ENCODE measurements at places on chromosomes 11 and 22.

DNA sequence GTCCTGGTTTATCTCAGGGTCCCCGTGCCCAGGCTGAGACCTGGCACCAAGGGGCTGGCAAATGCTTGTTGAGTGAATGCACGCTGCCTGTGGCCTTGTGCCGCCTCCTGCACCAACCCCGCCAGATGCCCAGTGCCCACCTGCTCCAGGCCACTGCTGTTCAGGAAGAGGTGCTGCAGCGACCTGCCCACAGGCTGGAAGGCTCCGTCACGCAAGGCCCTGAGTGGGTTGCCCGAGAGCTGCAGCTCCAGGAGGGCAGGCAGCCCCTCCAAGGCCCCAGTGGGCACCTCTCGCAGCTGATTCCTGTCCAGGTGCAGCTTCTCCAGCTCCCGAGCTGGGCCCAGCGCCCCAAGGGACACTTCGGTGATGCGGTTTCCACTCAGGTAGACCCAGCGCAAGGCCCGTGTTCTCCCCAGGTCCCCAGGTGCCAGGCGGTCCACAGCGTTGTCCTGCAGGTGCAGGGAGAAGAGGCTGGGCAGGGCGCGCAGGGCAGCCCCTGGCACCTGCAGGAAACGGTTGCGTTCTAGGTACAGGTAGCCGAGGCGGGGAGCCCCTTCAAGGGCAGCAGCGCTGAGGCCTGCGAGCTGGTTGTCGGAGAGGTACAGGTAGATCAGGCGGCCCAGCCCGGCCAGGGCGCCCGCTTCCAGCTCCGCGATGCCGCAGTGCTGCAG, 3.6 kb downstream of the CHADL start:
- no peak for DNase-seq

- DNase-seq, result no peak
Measured at GRCh38 chr11:10693509-10694081, at the start of gene IRAG1. Gene IRAG1 (minus strand): TSS chr11:10693755. CDS start chr11:10693602, 153 bp downstream.

- no peak for DNase-seq
Measured at GRCh38 chr11:12640355-12640754, 33.9 kb upstream of the TEAD1 start.

DNA sequence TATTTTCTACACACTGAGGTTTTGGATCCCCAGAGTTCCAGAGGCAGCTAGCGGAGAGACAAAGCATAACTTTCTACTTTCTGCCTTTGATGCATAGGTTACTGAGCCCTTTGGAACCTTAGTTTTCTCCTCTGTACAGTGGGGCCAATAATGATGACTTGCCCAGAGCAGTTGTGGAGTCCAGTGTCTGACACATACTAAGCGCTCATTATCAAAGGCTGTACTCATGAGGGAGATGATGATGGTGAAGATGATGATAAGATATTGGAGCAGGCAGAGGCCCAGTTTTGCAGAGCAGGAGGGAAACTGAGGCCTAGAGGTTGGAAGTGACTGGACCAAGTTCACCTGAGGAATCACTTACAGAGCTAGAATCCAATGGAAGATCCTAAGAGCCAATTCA, 458.0 kb downstream of the MIAT start:
- DNase-seq, result no peak

GRCh38 chr22:26394777-26395176, 34.3 kb upstream of the ASPHD2 start:
- no peak for DNase-seq

GRCh38 chr11:134139873-134140331, 71.0 kb downstream of the JAM3 start:
- peak; percentile 32 for DNase-seq

DNA sequence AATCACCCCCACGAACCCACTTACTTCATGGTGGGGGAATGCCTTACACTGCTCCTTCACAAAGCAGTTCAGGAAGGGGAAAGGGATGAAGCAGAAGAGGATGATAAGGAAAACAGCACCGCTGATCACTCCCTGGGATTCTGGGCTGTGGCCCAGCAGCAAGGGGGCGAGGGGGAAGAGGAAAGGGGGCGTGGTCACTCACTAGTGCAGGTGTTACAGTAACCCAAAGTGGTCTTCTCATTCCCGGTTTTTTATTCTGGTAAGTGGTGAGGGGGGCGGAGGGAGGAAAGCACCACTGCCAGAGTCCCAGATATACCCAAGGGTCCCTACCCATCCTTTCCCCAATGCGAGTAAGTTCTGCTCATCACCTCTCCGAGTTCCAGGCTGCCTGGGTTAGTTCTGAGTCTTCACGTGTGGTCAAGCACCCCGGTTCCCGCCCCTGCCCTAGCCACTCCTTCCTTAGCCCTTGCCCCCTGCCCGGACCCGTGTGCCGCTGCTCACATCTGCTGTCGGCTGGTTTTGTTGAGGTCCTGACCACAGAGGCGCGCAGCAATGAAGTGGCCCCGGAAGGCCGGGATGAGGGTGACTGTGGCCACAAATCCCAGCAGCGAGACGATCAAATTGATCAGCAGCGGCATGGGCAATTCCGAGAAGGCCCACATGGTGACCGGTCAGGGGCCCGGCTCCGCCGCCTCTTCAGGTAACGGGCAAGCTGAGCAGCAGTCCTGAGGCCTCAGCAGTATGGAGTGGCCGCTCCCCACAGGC, 477 bp downstream of the DPAGT1 start:
- DNase-seq, result no peak

DNA sequence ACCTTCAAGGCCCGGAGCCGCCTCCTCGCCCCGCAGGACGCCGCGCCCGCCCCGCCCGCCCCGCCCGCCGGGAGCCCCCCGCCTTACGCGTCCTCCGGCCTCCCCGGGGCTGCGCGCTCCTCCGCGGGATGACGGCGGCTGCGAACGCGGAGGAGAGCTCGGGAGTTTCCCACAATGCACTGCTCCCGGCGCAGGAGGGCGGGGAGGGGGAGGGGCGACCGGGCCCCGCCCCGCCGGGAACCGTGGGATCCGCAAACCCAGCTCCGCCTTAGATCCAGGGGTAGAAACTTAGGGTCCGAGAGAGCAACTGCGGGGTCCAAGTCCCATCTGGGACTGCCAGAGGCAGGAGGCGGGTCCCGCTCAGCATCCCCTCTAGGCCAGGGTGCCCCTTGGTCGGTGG, at the start of gene CEND1:
TSS of gene CEND1 (minus strand) at position 148 of the 400 bp plus-strand sequence. CDS start 1,514 bp downstream, outside the sequence.
- DNase-seq, result no peak

DNA sequence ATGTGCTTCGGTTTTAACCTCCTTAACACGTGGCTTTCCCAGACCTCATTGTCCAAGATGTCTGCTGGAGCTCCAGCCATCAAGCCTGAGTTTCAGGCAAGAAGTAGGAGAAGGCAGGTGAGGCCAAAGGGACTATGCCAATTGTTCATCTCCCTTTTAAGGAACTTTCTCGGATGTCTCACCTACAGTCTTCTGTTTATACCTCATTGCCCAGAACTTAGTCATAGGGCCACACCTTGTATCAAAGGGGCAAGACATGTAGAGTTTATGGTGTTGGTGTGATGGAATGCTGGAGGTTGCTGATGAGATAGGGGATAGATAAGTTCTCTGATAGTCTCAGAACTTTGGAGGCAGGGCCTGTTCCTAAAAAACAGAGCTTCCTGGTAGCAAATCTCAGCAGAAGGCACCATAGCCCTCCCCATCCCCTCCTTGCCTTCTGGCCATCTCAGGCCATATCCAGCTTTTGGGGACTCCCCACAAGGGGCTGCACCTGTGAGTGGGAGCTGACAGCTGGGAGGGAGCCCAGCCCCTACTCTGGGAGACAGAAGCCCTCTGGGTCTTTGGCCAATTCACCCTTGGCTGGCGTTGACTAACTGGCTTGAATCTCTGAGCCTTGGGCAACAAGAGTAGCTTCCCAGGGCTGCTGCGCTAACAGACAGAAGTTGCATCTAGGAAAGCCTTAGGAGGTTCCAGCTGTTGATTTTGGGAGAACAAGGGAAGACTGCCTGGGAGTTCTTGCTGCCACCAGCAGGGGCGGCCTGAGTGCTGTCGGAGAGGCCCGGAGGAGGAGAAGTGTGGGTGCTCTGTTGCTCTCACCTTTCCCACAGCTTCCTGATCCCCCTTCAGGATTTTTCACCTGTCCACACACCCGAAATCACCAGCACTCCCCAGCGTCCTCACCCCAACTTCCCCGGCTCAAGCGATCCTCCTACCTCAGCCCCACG, 149.8 kb upstream of the THY1 start:
- DNase-seq, result no peak

GRCh38 chr11:33291004-33291777, 34.0 kb downstream of the HIPK3 start:
- DNase-seq, result no peak

DNA sequence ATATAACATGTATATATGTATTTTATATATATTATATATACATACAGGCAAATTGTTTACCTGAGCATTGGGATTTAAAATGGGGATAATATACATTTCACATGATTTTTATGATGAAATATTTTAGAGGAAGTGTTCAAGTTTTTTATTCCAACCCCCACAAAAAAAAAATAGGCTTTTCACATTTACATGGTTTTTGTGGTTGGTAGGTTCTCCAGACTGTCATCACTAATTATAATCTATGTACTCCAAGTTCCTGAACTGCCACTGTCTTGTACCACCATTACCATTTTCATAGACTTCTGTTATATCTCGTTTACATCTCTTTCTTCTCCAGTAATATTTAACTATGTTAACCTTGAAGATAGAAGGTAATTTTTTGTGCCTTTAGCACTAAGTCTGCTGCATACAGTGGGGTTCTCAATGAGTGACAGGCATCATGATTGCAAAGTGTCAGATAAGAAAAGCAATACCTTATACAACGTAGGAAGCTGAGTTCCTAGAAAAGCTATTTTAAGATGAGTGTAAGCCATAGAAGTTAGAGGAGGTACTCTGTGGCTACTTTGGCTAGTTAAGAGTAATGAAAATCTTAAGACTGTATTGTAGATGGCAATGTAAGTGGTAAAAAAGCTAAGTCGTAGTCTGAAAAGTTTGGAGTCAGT, 5.2 kb downstream of the TMEM126A start:
- no peak for DNase-seq

- DNase-seq, result no peak
Measured at GRCh38 chr11:10600570-10601248, 32.2 kb upstream of the LYVE1 start.

GRCh38 chr11:92978271-92979111, 9.0 kb downstream of the MTNR1B start:
- DNase-seq, result no peak

DNA sequence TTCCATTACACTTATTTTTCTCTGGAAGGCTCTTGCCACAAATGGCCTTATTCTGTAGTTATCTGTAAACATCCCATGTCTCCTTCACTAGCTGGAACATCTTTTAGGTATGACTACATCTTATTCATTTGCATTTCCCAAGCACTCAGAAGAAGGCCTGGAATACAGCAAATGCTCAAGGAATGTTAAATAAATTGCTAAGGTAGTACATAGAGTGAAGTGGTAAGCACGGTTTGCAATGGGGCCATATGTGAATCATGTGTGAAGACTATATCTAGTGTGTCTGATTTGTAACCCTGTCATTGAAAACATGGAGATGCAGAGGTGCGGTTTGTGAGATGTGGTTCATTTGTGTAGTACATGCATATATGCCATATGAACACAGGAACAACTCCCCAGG, 33.5 kb downstream of the GDPD4 start:
- no peak for DNase-seq

GRCh38 chr11:75907906-75908527, 93.0 kb downstream of the UVRAG start:
- no peak for DNase-seq

- no peak for DNase-seq
Measured at GRCh38 chr11:104522650-104523049, 358.7 kb upstream of the PDGFD start.

DNA sequence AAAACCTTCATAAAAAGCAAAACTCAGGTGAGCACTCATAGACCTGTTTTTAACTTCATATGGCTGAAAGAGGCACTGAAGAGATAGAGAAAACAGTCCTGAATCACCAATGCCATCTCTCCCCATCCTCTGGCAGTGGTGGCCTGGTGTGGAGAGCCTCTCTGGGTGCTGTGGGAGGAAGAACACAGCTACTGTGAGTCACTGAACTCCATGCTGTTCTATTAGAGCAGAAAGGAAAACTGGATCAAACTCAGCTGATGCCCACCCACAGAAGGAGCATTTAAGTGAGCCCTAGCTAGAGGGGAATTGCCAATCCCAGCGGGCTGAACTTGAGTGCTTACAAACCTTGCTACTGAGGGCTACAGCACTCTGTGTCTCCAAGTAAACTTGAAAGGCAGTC, 115.3 kb upstream of the SESN3 start:
- no peak for DNase-seq

- DNase-seq, result no peak
Measured at GRCh38 chr11:112162761-112163546, 940 bp downstream of the IL18 start.

DNA sequence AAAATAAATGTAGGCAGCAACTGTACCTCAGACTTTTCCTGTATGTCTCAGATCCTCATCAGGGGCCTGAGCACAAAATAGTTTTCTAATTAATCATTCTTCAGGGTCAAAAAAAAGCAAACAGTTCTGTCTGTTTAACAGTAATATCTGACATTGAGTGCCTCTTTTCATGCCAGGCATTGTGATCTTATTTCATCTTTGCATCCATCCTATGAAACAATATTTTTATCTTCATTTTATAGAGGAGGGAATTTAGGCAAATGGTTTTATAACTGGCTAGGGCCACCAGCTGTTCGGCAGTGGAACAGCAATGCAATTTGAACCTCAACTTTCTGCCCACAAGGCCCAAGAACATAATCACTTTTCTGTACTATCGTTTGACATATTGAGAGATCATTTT, 145.6 kb downstream of the WNT7B start:
- no peak for DNase-seq

DNA sequence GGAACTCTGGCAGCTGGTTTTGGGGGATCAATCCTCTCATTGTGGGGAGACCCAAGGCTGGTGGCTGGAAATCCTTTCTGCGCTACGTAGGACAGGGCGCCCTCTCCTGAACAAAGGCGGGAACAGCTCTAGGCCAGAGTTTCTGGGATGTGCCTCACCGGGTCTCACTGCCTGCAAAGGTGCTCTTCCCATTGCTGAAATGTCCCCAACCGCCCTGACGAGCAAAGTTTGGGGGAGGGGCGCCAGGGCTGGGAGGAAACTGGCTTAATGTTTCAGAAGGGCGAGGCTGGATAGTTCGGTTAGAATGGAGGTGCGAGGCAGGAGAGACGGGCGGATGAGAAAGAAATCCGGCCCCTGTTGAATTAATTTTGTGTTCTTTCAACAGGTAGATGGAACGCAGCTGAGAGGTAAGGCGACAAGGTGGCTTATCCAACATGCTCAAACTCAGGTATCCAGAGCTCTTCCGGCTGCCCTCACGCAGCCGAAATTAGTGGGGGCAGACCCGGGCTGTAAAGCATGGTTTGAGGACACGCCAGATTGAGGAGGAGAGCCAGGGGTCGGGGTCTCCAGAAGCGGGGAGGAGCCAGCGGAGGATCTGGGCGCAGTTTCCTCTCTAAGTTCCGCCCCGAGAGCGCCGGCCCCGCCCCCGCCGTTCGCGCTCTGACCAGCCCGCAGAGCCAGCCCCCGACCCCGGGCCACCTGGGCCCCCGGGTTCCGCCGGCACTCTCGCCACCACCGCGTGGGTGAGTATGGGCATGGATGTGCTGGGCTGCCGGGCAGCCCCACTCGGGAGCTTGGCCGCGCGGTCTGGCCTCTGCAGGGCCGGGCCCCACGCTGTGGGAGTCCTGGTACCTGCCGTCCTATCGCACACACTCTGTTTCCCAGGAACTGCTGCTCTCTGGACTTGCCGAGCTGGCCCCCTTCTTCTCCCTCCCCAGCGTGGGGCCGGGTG, at the start of gene PGAP2:
TSS of gene PGAP2 (plus strand) at position 652 of the 952 bp plus-strand sequence. CDS start 2,700 bp downstream, outside the sequence.
- peak; percentile 52 for DNase-seq

All from CD4-positive, alpha-beta T cell treated with Interleukin-6 at 100 ng/mL for 8 hours (primary cell).